ENCODE measurements at places on chromosomes 7 and 10.

- no peak for DNase-seq
Measured at GRCh38 chr7:132255115-132255797, 321.0 kb downstream of the PLXNA4 start.

DNA sequence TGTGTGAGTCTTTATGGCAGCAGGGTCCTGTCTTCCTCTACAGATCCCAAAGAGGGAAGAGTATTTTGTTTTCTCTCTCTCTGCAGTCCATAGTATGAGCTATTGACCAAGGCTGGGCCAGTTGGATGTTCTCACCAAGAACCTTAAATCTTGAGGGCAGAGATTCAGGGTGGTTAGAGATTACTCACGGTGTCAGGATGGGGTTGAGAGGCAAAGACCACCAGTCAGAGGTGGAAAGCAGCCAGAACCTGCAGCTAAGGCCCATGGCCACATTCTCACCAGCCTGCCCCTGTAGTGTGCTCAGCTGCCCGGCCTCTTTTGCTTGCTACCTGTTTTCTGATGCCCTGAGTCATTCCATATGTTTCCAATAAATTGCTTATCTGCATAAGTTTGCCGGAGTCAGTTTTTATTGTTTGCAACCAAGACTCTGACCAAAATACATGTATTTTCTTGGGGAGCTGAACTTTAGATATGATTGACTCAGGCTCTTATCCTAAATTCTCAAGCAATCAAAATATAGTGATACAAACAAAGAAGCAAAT is 67.0 kb downstream of the MAP3K8 start:
- no peak for DNase-seq

DNA sequence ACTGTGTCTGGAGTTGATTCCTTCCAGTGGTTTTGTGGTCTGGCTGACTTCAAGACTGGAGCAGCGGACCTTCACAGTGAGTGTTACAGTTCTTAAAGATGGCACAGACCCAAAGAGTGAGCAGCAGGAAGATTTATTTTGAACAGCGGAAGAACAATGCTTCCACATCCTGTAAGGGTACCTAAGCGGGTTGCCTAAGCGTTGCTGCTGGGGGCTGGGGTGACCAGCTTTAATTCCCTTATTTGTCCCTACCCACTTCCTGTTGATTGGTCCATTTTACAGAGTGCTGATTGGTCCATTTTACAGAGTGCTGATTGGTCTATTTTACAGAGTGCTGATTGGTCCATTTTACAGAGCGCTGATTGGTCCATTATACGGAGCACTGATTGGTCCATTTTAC is 13.2 kb downstream of the AKR1B15 start:
- no peak for DNase-seq

DNA sequence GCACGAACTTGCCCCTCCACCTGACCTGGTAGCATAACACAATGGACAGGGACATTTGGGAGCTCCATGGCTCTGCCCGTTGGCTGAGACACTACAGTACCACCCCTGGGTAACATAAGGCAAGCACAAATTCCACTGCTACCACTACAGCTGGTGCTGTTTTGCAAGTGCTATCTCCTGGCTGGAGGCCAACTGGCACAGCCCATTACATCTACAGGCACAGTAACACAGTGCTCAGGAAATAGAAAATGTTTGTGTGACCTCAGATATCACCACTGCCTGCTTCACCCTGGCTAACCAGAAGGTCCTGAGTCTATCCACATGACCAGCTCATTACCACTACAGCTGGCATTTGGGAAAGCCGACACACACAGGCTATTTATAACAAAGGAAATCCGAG is 631.1 kb upstream of the MBL2 start:
- peak; percentile 37 for DNase-seq

- no peak for DNase-seq
Measured at GRCh38 chr10:97159646-97160305, 26.0 kb downstream of the SLIT1 start.

DNA sequence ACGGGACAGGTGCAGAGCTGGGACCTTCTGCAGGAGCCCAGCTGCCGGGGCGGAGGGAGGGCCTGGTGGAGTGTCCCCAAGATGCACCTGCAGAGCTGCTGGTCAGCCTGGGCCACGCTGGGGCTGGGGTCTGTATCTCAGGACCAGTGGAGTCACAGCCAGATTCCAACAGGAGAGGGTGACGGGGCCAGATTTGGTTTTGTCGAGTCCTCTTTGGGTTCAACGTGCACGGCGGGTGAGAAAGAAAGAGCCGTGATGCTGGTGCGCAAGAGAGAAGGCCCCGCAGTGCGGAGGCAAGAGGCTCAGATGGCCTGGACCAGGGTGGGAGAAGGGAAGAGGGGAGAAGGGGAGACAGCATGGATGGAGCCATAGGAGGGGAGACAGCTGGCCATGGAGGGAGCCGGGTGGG is 462.9 kb downstream of the PTPRN2 start:
- no peak for DNase-seq

- DNase-seq: peak; percentile 23
Measured at GRCh38 chr7:25167262-25167843, 42.3 kb upstream of the CYCS start.

DNA sequence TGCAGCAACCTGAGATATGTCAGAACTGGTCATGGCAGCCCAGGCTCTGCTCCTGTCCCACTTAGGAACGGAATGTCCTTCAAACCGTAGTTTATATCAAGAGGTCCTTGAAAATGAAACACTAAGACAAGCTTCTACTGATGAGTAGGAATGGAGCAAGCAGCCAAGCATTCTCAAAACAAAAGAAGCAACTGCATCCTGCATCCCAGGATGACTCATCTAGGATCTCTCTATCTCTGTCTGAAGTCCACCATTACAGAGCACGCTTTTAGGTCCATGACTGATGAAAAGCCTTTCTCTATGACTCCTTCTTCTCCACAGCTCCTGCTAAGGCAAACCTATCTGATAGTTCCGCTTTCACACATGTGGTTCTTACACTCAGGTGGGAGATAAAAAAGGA is 16.3 kb downstream of the MBL2 start:
- DNase-seq: no peak

GRCh38 chr10:16612981-16613355 is 91.3 kb upstream of the C1QL3 start:
- no peak for DNase-seq

DNA sequence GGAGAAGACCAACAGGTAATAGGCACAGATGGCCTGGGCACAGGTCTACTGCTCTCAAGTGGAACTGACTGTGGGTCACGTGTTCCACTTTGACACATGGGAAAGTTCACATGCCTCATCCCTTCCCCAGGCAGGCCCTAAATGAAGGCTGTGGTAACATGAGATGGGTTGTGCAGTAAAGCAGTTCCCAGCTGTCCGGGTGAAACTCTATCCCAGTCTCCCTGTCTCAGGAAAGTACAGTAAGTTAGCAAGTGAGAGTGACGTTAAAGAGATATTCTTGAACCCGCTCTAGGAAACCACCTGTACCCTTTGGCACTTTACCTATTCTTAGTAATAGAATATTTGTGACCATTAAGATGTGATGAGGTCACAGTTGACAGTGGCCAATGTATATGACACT is 343.7 kb upstream of the AOAH start:
- no peak for DNase-seq

DNA sequence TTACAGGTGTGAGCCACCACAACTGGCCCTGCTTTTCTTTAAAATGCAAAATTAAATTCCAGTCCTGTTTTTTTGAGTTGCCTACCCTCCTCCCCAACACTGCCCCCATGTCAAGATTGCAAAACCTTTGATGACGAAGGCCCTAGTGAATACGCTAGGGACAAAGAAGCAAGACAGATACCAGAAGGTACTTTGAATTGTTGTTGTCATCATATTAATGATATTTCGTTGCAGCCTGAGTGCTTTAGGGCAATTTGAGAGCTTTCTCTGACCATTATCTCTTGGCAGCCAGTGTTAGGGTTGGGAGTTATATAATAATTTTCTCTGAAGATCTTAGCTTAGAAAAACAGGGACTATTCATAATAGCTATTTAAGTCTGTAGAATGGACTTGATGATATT is 7.1 kb downstream of the CCSER2 start:
- DNase-seq: no peak

DNA sequence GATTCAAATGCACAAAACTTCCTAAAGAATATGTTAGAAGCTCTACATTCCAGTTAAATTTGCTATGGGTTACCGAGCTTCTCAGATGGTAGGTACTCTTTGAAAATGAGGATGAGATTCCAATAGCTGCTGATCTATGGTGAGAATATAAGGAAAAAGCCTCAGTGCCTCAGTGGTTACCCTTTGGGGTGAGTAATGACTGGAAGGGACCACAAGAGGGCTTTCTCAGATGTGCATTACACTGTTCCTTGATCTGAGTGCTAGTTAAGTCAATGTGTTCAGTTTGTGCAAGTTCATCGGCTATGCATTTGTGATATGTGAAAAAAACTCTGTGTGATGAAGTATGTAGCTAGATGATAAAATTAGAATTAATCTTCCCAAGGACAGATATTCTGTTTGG is 3.5 kb downstream of the NRCAM start:
- peak; percentile 33 for DNase-seq

GRCh38 chr7:134903073-134903790 is 83.1 kb upstream of the AGBL3 start:
- no peak for DNase-seq

GRCh38 chr10:52004342-52004949 is 305.1 kb upstream of the CSTF2T start:
- DNase-seq: peak; percentile 23

DNA sequence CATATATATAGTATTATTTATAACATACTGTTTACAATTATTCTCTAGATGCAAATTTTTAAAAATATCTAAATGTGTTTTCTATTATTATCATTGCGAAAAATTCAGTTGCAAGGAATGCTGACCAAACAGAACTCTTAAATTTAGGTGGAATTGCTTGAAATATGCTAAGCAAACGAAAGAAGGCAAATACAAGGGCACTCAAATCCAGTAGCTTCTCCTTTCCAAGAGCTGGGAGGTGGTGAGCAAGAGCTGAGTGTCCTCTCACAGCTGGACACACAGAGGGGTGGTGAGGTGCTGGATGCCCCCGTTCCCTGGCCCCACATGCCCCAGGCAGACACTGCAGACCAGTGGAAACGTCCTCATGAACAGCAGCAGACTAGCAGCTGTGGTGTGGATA is 166.0 kb downstream of the TAX1BP1 start:
- no peak for DNase-seq

DNA sequence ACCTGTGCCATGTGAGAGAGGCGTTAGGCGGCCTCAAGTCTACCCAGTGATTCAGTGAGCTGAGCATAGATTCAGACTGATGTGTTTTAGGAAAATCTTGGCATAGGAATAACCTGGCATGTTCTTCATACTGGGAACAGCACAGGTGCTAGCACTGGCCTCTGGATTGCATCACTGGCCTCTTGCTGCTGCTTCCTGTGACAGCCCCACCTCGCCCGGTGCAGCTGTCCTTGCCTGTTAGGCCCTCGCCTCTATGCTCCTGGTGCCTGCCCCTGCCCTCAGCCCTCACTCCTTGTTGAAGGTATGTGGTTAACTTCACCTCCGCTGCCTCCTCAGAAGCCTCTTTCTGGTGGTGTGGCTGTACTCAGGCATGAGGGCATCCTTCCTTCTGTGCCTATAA is 46.2 kb downstream of the BLNK start:
- DNase-seq: no peak

- no peak for DNase-seq
Measured at GRCh38 chr7:44194069-44194468, 4.8 kb upstream of the GCK start.

- no peak for DNase-seq
Measured at GRCh38 chr7:139909379-139910050, 80.5 kb downstream of the TBXAS1 start.

DNA sequence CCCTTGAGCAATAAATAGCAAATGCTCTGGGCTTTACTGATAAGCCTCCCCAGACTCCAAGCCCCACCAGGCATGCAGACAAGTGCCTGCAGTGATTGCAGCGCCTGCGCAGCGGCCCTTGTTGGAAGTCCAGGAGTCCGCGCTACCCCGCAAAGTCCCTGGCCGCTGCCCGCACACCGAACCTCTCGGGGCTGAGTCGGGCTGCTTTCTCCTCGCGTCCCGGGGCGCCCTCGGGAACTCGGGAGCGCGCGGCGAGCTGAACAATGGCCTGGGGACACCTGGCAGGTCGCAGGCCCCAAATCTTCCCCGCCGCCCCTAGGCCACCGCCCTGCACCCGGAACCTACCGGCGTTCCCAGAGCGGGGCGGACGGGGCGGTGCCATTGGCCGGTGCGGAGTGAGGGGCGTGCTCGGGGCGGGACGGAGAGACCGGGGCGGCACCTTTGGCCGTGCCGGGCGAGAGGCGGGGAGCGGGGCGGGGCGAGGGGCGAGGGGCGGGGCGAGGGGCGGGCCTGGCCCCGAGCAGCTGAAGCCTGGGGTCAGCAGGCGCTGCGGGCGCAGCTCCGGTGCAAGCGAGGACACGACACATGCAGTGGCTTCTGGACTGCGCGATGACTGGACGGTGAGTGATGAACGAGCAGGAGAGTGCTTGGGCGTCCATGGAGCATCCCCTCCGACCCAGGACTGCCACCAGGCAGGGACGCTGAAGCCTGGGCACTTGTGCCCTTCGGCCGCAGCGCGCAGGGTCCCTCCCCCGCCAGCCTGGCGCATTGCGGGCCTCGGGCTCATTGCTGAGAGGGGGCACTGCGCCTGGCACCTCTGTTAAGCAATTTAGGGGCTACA is at the start of gene RASSF4:
Gene RASSF4, plus strand, starts transcription at position 556 of the 841 bp plus-strand sequence. CDS start 10,401 bp downstream, outside the sequence.
- peak; percentile 85 for DNase-seq

GRCh38 chr10:90777621-90778020 is 80.2 kb downstream of the HTR7 start:
- no peak for DNase-seq

- DNase-seq: no peak
Measured at GRCh38 chr10:71314694-71315225, 4.3 kb upstream of the SLC29A3 start.

DNA sequence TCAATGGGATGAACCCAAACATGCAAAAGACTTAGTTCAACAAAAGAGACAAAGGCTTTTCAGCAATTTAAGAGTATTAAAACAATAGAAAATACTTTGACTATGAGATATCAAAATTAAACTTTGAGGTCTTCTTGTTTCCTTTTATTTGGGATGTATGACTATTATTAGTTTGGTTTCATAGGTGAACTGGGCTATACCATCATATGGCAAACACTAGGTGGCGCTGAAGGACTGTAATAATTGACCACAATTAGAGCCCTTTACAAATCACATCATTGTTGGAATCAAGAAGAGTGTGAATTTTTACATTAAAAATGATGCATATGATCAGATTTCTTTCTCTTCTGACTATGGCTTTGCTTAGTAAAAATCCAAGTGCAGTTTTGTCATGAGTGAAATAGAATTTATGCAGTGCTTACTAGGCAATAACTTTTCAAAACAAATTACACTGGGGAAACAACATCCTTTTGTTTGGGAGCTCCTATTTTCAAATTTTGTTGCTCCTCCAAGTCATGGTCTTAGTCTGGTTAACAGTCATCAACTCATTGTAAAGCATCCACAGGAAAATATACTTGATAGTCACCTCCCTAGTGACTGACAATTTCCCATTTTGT is 14.7 kb upstream of the NXPH1 start:
- peak; percentile 83 for DNase-seq

GRCh38 chr7:2032030-2032875 is 200.5 kb downstream of the MAD1L1 start:
- no peak for DNase-seq

DNA sequence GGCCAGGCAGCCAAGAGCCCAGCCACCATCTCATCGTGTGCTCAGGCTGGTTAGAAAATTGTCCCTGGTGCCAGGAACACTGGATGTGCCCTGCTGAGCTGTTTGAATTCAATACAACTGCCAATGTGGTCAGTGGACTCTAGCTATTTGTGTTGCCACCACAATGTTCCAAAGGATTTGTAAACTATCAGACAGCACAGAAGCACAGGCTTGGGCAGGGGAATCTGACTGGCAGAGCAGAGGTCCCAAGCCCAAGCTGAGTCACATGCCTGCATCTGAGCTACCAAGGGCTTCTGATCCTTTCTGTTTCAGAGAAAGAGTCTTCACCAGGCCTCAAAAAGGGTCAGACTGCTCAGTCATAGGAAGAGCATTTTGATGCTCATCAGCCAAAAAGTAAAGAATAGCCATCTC is 232.1 kb upstream of the SEMA3C start:
- DNase-seq: peak; percentile 32

Measured in NCI-H345 (cell line).